Activated CD8-positive, alpha-beta memory T cell treated with anti-CD3 and anti-CD28 coated beads for 4 hours (primary cell): ENCODE measurements at places on chromosomes 5 and 9.

DNA sequence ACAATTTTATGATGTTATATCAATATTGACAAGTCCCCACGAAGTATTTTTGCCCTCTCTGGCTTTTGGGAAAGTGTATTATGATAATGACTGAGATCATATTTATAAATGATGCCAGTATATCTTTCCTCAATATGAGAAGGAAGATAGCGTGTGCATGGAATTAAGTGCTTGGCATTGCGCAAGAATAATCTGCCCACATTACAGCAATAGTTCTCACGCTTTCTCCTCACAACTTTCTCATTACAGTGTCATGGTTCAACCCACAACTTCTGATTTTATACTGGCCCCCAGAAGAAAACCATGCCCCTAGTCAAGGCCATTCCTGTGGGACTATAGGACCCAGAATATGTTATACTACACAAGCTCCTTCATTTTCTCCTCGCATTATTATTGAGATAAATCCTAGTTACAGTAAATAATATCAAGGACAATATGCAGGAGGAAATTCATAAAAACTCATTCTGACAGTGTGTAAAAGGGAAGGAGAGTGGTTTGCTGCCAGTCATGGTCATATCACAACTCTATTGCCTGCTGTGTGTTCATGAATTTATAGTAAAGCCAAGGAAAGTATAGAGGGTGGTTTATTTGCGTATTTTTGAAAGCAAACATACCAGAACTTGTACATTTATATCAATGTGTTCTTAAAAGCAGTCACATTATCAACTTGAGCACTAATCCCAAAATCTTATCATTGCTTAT, 114.1 kb downstream of the PIK3R1 start:
- no peak for DNase-seq

GRCh38 chr5:128630121-128630520, 92.1 kb upstream of the FBN2 start:
- no peak for DNase-seq

- DNase-seq: no peak
Measured at GRCh38 chr5:93246090-93246855, 334.7 kb downstream of the NR2F1-AS1 start.

- no peak for DNase-seq
Measured at GRCh38 chr9:115035841-115036612, 81.9 kb downstream of the TNC start.

DNA sequence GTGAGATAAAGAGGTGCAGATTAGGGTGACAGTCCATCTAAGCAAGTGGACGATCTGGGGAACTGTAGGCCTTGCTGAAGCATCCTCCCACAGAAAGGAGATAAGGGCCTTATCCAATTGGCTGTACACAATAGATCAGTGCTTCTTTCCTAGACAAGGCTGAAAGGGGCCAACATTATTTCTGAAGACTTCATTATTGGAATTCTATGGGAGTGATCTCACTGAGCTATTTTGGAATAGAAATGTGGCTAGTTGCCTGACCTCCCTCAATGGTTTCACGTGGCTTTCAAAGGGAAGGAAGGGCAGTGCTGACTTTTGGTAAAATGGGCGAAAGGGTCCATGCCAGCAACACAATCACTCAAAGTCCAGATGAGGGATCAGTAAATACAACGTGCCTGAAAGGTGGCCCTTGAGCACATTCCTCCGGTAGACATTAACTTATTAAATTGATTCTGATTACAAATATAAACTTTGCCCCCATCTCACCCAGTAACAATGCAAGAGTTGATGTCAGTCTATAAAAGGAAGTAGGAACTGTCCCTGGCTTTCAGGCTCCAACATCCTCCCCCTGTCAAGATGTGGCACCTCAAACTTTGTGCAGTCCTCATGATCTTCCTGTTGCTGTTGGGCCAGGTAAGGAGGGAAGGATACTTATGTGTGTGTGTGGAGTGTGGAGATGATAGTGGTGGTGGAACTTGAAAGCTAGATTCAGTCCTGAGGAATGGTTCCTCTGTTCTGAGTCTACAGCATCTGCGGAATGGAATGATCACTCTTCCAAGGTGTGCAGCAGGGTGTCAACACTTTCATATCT, at the start of gene LEAP2:
Gene LEAP2, plus strand, starts transcription at position 550 of the 811 bp plus-strand sequence. Its CDS starts 27 bp downstream, at position 577.
- no peak for DNase-seq

- DNase-seq: no peak
Measured at GRCh38 chr5:73596705-73597328, 29.2 kb upstream of the ARHGEF28 start.

GRCh38 chr5:153159616-153160015, 330.9 kb upstream of the GRIA1 start:
- no peak for DNase-seq

DNA sequence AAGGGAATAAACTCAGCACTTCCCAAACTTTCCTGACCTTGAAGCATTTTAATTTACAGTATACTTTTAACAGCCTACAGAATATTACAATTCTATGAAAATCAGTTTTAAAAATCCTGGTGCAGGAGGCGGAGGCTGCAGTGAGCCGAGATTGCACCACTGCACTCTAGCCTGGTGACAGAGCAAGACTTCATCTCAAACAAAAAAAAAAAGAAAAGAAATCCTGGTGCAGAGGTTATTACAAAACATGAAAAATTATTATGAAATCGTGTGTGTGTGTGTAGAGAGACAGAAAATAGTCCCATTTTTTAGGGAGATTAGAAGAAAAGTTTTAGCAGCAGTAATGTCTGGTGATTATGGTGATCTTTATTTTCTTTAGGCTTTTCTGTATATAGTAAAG, 26.9 kb downstream of the GOLPH3 start:
- DNase-seq: no peak

- DNase-seq: no peak
Measured at GRCh38 chr5:176732736-176733405, 77.5 kb upstream of the UNC5A start.

- no peak for DNase-seq
Measured at GRCh38 chr5:16681876-16682275, 65.1 kb upstream of the RETREG1 start.

GRCh38 chr9:36893184-36893583, 140.9 kb downstream of the PAX5 start:
- DNase-seq: no peak

GRCh38 chr5:143707806-143708205, 104.2 kb upstream of the HMHB1 start:
- DNase-seq: no peak

- DNase-seq: no peak
Measured at GRCh38 chr5:35004200-35004599, 43.5 kb downstream of the AGXT2 start.

DNA sequence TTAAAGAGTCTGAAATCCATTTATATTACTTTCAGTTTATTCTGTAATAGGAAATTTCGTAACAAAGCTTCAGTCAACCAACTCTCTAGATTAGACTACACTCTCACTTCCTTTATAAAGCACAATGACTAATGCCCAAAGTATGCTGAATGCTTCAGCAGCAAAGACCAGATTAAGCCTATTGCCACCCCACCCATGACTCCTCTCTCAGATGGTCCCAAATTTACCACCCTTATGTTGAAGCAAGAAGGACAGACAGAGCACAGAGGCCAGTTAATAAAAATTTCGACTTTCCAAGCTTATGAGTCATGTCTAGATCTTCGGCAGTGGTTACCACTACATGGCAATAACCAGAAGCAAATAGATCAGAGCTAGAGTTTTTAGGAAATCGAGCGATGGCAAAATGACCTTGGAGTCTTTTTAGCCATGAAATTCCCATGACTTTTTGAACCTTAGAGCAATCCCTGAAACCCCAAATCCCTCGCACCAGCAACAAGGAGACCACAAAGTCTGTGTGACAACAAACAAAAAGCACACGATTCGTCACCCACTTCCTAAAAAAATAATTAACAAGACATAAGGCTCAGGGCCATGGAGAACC, 287.8 kb upstream of the RASA1 start:
- no peak for DNase-seq

- DNase-seq: no peak
Measured at GRCh38 chr9:127172066-127172707, 49.8 kb upstream of the ANGPTL2 start.

DNA sequence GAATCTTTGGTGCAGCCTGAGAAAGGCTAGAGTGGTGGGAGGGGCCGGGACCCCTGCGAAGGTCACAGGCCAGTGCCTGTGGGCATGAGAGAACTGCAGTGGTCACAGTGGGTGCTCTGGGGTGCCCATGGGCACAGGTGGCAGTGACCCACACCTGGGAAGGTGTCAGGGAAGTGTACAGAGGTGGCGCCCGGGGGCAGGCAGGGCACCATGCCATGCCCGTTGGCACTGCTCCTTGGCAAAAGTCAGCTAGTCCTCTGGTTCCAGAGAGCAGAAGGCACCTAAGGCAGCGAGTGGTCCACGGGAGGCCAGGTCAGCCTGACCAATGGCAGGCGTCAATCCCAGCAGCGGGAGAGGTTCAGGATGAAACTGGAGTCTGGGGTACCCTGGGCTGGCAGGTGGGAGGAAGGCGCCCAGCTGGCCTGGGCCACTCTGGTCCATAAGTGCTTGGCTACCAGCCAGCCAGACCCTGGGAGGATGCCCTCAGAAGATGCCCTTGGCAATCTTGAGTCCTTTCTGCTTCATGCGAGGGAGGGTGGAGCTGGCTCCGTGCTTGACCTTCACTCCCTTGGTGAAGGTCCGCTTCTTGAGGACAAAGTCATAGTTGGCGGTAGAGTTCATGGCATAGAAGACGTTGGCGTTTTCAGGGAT, 22.8 kb downstream of the RALGDS start:
- no peak for DNase-seq

DNA sequence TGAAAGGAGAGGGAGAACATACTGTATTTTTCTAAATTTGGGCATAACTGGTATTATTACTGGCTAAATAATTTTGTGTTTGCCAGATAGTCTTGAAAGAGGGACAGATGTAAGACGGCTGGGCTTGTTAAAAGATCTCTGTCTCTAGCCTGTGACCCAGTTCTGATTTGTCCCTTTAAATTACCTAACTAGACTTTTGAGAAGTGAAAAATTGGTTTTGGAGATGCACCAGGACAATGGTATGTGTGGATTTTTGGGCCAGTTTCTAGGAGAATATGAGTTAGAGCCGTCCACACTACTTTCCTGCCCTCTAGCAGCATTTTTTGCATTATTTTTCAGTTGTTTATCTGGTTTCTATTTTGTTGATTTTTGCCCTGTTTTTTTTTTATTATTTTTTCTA, 33.5 kb downstream of the LNPEP start:
- DNase-seq: no peak

- DNase-seq: no peak
Measured at GRCh38 chr9:16482764-16483163, 387.7 kb downstream of the BNC2 start.

DNA sequence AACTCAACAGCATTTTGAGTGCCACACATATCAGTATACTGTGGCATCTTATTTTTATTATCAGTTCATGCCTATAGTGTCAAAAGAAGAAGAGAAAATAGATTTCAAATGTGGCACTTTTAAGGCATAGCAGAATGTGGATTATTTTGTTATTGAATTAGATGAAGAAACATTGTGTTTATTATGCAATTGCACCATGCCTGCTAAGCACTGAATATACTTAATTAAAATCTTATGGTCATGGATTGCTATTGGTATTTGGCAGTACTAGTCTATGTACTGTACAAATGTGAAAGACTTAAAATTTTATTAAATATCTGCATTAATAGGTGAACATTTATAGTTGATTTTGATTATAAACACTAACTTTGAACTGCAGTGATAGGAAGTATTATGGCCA, 128.8 kb downstream of the FER start:
- no peak for DNase-seq

DNA sequence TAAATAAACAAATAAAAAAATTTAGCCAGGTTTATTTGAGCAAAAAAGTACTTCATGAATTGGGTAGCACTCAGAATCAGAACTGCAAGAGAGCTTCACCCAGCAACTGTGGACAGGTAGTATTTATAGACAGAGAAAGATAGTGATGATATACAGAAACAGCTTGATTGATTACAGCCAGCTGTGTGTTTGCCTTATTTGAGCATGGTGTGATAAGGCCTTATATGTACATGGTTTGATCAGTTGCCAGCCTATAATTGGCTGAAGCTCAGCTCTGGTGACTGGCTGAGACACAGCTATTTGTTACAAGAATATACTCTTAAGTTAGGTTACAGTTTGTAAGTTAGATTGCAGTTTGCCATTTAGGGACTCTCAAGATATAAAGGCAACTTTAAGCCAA, 34.3 kb upstream of the ARL15 start:
- DNase-seq: no peak

- DNase-seq: no peak
Measured at GRCh38 chr5:3356016-3356415, 239.6 kb upstream of the IRX1 start.

DNA sequence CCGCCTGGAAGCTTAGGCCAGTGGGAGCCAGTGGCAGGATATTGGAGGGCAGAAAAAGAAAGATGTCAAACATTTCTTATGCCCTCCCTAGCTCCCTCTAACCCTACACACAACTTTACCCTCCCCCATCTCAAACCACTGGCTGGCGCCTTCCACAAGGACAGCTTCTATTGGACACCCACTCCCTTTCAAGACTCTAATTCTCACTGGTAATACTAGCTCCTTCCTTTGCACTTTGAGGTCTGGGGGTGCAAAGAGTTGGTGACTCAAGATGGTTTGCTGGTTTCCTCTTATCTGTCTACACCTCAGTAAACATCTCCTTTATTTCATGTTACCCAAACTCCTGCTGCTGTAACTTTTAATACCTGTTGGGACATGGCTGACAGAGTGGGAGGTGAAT, 11.6 kb upstream of the ITGA1 start:
- DNase-seq: no peak

DNA sequence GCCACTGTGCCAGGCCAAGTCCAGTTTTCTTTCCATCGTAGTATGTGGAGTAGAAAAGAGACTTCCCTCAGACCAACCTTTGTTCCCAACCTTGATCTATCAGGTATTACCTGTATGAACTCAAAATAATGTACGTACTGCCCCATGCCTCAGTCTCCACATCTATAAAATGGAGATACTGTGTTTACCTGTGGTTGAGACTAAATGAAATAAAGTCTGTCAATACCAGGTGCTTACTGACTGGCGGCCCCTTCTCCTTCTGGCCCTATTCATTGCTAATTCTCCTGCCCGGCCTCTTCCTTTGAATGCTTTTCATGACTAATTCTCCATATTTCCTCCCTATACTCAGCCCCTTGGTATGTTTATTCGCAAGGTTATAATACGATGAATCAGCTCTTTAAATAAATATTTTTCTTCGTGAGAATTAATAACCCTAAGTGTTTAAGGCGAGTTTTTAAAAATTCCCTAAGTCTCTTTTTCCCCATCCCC, 89.6 kb upstream of the BASP1 start:
- DNase-seq: no peak

GRCh38 chr5:123808461-123809380, 296.7 kb downstream of the CSNK1G3 start:
- DNase-seq: no peak

GRCh38 chr5:72005671-72006070, 101.6 kb upstream of the MAP1B start:
- DNase-seq: no peak

DNA sequence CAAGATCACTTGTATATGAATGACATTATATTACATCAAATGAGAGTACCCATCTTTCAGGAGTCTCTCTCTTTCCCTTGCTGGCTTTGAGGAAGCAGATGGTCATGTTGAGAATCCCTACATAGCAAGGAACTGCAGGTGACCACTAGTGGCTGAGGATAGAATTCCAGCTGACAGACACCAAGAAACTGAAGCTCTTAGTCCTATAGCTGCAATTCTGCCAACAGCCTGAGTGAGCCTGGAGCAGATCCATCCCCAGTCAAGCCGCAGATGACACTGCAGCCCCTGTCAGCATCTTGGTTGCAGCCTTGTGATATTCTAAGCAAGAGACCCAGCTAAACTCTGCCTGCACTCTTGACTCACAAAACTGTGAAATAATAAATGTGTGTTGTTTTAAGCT, 531.5 kb downstream of the CSNK1G3 start:
- no peak for DNase-seq
